ENCODE measurements at places on chromosomes 5 and 9.

- DNase-seq: no peak
Measured at GRCh38 chr5:94613583-94613982, 4.8 kb downstream of the KIAA0825 start.

DNA sequence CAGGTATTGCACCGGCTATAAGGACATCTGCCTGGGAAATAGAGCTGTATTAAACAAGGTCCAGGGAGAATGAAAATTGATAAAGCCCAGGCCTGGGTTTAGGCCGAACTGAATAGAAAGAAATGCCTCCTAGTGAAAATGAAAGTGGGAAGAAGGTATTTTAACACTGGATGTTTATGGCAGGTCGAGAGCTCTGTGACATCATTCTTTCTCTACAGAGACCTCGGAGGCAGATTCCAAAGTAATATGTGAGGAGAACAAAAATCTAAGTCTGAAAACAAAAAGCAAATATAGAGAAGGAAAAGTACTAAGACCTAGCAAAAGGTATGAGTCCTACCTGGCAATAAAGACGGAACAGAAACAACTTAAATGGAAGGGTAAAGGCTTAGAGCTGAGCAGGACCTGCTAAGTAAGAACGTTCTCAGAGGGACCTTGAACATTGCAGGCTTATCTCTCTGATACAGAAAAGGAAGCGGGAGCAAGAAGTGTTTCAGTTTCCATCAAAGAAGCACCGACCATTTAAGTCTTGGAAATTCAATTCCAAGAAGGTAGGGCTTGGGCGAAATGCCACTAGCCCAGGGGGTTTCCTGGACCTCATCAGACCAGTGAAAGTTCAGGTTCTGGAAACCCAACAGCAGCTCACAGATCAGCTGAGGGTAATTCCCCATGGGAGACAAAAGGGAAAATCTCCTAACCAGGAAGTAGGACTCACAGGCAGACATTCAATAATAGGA lies 80.0 kb downstream of the SUSD1 start:
- DNase-seq: no peak

GRCh38 chr5:95823738-95824609 lies 1.4 kb upstream of the GLRX start:
- peak; percentile 85 for DNase-seq

- no peak for DNase-seq
Measured at GRCh38 chr9:136961279-136962065, 9.4 kb downstream of the LCN12 start.
